ENCODE measurements at places on chromosomes 7 and 10.

- DNase-seq = no peak
Measured at GRCh38 chr10:63574011-63574410, 52.8 kb downstream of the REEP3 start.

DNA sequence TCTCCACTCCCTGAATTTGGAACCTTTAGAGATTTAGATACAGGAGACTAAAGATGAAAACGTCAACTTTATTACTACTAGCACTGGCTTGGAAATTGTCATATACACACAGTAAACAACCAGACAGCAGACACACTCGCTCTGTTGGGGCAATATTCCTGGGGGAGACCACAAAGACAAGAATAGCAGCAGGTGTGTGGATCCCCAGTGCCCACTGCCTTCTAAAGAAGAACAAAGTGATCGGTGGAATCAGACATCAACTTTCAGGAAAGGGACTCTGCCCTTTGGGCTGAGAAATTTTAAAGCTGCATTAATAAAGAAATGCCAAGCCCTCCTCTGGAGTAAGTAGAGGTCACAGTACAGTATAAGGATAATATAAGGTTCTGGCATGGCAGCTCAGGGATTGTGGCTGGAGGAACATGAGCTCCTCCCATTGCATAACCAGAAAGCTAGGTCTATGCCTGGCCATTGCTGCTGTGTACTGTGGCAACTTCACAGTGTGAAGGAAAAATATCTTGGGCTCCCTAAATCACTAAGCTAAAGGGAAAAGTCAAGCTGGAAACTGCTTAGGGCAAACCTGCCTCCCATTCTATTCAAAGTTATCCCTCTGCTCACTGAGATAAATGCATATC lies 57.1 kb upstream of the ANKRD1 start:
- no peak for DNase-seq

DNA sequence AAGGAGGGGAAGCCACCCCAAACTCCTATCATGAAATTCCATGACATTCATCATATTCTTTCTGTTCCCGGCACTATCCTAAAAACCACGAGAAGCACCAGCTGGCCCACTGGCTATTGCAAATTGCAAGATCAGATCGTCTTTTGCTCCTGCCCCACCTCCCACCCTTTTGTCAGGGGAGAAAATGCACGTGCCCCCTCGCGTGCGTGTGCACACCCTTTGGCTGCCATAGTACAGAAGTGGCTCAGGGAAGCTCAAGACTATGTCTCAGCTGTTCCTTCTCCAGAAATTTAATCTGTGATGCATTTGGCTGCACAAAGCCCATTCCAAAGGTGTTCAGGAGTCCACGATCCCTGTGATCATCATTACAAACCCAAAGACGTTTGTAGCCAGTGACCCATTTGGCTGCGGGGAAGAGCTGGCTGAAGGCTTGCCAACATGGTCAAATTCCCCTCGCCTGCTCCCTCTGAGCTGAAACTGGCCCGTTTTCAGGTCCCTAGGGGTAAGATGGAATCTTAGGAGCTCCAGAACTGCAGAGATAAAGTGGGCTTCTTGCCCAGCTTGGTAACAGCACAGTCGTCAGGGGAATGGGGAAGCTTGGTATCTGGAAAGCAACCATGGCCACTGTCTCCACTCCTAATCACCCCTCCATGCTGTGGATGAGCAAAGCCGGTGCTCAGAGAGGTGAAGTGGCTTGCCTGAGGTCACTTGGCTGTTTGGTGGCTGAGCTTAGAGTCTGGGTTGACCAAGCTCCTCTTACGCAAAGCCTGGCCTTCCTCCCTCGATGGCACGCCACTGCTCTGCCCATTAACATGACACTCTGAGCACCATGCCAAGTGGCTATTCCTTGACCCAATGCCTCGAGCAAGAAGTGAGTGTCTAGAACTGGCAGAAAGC lies 155.4 kb downstream of the NEURL1 start:
- DNase-seq = no peak

- no peak for DNase-seq
Measured at GRCh38 chr10:75402486-75403143, 1.1 kb upstream of the ZNF503 start.

GRCh38 chr10:45502458-45502857 lies 128.4 kb downstream of the ALOX5 start:
- DNase-seq = no peak

GRCh38 chr7:142750321-142750938 lies 1.2 kb downstream of the PRSS1 start:
- no peak for DNase-seq

GRCh38 chr10:129864601-129865126 lies 99.4 kb downstream of the EBF3 start:
- no peak for DNase-seq

GRCh38 chr10:35265435-35265834 lies 70.9 kb upstream of the CCNY start:
- no peak for DNase-seq

GRCh38 chr10:77618117-77618516 lies 19.5 kb downstream of the KCNMA1 start:
- DNase-seq = no peak

GRCh38 chr7:30074422-30075030 lies 46.3 kb downstream of the PLEKHA8 start:
- DNase-seq = no peak

GRCh38 chr10:61399406-61399805 lies 53.8 kb downstream of the TMEM26 start:
- DNase-seq = no peak

GRCh38 chr10:3978761-3979160 lies 193.8 kb upstream of the KLF6 start:
- no peak for DNase-seq

DNA sequence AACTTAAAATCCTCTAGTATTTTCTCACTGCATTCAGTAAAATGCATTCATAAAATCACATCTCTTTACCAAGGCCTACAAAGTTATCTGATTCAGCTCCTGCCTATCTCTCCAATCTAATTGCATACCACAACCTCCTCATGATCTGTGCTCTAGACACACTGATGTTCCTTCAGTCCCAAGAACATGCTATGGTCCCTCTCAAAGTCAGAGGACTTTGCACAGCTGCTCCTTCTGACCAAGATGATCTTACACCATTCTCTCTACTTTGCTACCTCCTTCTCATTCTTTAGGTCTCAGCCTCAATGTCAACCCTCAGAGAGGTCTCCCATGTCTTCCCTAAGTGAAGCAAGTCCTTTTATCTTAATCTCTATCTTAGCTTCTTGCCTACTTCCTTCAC lies 45.5 kb downstream of the CAV1 start:
- no peak for DNase-seq

- no peak for DNase-seq
Measured at GRCh38 chr10:60446070-60446833, 56.6 kb upstream of the ANK3 start.

DNA sequence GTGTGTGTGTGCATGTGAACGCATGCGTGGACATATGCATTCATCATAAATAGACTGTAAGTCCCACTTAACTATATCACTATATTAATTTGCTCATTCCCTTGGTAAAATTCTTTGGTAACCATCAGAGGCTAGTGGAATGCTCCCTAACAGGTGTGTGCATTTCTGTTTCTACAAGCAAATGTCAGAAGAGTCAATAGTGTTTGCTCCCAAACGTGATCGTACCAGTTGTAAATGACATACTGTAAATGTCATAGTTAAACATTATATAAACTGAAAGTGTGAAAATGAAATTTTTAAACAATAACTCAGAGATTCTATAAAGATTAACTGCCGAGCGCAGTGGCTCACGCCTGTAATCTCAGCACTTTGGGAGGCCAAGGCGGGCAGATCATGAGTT lies 94.6 kb downstream of the ANLN start:
- DNase-seq = no peak

- no peak for DNase-seq
Measured at GRCh38 chr7:92758796-92759431, 77.5 kb downstream of the CDK6 start.

DNA sequence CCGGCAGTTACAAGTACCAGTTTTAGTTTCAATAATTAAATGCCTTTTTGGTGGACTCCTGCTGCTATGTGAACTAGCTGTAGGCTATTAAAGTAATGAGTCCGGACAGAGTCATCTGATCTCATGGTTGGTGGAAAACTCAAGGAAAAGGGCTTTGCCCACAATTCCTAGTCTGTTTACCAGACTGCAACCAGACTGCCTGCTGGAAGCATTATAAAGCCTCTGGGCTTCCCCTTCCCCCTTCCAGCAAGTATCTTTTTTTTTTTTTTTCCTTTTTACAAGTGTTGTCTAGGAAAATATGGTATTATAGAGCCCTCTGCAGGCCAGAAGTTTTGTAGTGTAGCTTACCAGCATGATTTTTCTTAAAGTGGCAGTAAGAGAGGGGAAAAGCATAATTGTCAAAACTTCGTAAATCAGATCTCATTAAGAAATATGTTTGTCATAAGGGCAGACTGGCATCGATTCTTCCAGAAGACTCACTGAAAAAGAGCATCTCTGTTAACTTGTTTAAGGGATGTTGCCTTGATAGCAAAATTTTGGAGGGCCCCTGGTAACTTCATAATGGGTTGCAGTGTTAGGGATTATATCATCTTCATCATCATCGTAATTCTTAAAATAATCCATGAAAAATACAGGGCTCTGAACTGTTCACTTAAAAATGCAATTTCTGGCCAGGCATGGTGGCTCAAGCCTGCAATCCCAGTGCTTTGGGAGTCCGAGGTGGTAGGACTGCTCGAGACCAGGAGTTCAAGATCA lies 181.3 kb downstream of the TAX1BP1 start:
- DNase-seq = no peak

GRCh38 chr7:69418869-69419670 lies 179.2 kb upstream of the AUTS2 start:
- DNase-seq = no peak

- DNase-seq = no peak
Measured at GRCh38 chr7:134766779-134767519, 12.5 kb upstream of the CALD1 start.

DNA sequence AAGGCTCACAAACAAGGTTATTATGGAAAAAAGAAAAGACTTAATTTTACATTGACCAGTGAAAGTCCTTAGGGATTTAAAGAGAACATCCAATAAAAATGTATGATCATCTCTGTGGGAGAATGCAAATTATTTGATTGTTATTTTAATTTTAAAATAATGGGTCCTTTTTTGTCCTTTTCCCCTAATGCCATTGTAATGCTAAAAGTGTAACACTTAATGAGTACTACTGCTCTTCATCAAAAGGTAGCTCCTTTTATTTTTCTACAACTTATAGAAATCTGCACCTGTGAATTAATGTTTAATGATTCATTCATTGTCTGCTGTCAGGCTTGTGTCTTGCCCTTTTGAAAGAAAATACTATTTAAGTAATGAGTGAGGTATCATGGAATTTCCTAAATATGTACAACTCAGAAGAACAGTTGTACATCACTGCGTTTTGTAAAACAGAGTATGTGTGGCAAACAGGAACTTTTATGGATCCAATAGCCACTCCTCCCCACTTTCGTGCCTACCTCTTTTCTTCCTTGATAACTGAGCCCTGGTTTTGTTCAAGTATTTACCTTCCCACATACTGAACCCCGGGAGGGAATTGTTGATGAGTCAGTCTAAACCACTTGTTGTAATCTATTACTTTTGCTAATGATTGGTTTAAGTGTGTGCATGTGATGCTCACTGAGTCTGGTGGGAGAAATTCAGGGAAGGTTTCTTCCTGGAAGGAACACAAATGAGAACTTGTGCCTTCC lies 19.9 kb upstream of the TRUB1 start:
- DNase-seq = no peak

- no peak for DNase-seq
Measured at GRCh38 chr7:39882148-39882784, 67.8 kb upstream of the CDK13 start.

- no peak for DNase-seq
Measured at GRCh38 chr7:96320442-96320841, 1.5 kb downstream of the SLC25A13 start.

DNA sequence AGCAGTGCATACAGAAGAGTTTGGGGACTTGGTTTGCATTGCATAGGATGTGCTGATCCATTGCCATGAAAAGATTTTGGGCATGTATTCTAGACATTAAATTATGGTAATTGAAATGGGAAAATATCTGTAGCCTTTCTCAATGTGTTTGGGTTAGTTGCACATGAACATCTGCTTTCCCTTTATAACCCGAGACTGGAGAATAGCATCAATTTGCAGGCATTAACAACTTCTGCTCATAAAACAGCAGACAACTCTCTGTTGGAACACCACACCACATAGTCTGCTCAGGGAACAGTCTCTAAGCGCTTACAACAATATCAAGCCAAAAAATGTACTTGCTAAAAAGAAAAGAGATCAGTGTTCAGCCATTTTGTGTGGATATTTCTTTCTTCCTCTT lies 1391.1 kb upstream of the LRRTM3 start:
- no peak for DNase-seq

- no peak for DNase-seq
Measured at GRCh38 chr10:58956926-58957325, 219.5 kb upstream of the PHYHIPL start.

- no peak for DNase-seq
Measured at GRCh38 chr7:146067880-146068279, 48.7 kb upstream of the CNTNAP2 start.

DNA sequence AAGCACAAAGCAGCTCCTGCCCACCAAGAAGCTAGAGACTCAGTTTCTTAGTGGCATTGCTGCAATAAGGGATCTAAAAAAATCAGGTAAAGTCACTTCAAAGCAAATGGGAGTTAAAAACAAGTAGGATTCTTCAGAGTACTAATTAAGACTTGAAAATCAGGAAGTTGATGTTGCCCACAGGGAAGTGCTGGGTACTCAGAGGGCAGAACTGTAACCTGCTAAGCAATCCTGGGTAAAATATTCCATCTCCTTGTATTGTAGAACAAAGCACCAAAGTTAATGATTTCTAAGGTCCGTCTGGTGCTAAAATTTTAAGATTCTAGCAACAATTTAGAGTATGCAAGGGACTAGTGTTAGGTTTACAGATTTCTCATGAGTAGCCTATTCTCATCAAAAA lies 8.3 kb downstream of the PEX1 start:
- DNase-seq = no peak

- no peak for DNase-seq
Measured at GRCh38 chr10:93178226-93178625, 104.5 kb downstream of the CYP26A1 start.

- no peak for DNase-seq
Measured at GRCh38 chr7:124269774-124270173, 236.9 kb upstream of the TMEM229A start.

- peak; percentile 15 for DNase-seq
Measured at GRCh38 chr7:36937754-36938563, 213.7 kb upstream of the AOAH start.

- no peak for DNase-seq
Measured at GRCh38 chr7:93258661-93259060, 26.5 kb downstream of the VPS50 start.

GRCh38 chr7:149690688-149691446 lies 82.5 kb downstream of the ZNF467 start:
- DNase-seq = no peak

- DNase-seq = no peak
Measured at GRCh38 chr10:73296946-73297345, 44.5 kb upstream of the MRPS16 start.

All from T-cell (primary cell).